ENCODE measurements at places on chromosomes 1 and 21.

- no peak for DNase-seq
Measured at GRCh38 chr1:3955196-3955772, 55.2 kb upstream of the C1orf174 start.

GRCh38 chr1:219085082-219085481, 88.6 kb upstream of the LYPLAL1 start:
- DNase-seq: no peak

DNA sequence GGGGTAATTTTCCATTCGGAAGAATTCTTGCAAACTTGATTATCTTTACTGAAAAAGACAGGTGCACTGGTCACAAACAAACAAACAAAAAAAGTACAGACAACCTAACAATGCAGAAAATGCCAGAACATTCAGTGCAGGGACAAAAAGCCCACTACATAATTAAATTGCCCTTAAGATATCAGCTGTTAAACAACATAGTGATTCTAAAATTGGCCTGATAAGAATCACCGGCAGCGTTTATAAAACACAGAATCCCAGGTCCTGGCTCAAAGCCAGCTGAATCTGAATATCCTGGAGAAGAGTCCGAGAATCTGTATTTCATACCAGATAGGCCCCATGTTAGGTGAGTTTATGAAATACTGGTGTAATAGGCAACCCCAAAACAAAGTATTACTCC, 6.1 kb downstream of the PLPP3 start:
- DNase-seq: no peak

- DNase-seq: no peak
Measured at GRCh38 chr1:67733681-67734322, 48.8 kb downstream of the GADD45A start.

DNA sequence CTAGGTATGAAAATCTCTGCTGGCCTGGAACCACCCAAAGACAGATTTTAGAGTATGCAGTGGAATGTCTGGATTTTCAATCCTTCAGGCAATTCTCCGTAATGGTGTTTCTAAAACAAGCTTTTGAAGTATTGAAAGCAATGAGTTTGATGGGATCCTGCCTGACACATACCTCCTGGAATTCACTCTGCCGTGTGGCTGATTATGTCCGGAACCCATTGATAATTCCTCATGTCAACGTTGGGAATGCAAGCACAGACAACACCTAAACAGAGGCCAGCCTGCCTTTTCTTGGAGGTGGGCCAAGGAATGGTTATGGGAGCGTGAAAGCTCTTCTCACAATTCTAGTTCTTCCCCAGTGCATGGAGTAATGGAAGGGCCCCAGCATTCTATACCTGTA, 168.9 kb upstream of the HMCN1 start:
- no peak for DNase-seq

DNA sequence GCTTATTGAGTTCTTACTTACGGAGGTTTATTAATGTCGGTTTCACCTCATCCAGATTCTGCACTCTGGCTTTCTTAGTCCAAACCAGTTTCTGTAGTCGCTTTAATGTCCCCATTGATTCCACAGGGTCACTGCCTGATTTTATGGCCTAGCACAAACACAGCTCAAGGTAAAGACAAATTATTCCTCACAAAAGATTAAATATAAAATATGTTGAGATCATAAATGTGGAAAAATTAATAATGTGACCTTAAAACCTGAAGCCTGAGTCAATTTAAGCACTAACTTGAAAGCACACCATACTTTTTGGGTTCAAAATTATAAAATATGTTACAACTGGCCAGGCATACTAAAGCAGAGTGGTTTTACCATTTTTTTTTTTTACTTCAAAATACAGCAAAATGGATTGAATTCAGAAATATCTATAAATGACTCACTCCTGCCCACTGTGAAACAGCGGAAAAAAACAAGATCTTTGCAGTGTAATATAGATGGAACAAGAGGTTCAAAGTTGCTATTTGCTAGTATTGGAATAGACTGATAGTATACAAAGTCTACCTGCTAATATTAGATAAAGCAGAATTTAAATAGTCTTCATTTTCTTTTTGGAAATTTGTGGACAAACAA, 37.6 kb upstream of the SAMSN1 start:
- DNase-seq: no peak

DNA sequence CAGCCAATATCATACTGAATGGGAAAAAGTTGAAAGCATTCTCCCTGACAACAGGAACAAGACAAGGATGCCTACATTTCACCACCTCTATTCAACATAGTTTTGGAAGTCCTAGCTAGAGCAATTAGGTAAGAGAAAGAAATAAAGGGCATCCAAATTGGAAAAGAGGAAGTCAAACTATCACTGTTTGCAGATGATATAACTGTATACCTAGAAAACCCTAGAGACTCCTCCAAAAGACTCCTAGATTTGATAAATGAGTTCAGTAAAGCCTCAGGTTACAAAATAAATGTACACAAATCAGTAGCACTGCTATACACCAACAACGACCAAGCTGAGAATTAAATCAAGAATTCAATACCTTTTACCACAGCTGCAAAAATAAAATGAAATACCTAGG, 171.3 kb upstream of the HP1BP3 start:
- DNase-seq: no peak

GRCh38 chr1:11373895-11374747, 101.1 kb downstream of the UBIAD1 start:
- no peak for DNase-seq

DNA sequence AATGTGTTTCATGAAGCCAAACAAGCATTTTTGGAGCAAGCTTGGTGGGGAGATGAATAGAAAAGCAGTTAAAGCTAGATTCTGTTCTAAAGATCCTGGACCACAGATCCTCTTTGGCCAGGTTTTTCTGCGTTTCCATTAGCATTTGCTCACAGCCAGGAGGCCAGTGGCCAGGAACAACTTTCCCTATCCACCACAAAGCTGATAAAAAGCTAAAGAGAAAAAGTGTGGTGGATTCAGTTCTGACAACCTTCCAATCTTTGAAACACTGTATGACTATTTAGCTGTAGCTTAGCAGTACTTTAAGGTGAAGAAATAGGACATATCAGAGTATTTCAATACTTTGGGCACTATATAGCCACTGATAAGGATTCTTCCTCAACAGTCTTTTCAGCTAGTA, 3.0 kb upstream of the NEK7 start:
- DNase-seq: no peak

- no peak for DNase-seq
Measured at GRCh38 chr1:31248276-31248675, 8.6 kb upstream of the NKAIN1 start.

- peak; percentile 40 for DNase-seq
Measured at GRCh38 chr21:43361493-43362296, 65.2 kb downstream of the SIK1 start.

DNA sequence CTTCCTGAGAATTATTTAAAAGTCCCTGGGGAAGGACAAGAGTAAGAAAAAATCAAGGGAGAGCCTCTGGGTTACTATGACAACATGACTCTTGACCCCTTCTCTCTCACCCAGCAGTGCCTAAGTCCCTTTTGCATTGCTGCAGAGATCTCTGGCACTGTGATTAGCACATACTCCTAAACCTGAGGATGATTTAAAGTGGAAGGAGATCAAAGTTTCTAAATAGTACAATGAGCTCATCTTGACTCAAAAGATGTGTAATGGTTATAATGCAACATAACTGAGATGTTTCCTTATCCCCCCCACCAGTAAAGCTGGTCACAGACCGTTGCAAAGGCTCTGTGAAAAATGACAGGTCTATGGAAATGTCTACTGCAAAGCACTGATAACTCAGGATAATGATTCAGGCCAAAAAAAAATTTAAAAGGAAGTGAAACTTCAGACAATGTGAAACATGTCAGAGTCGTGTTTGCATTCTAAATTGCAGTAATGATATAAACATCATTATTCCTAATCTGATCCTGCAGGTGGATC, 519.2 kb downstream of the KIF26B start:
- no peak for DNase-seq

DNA sequence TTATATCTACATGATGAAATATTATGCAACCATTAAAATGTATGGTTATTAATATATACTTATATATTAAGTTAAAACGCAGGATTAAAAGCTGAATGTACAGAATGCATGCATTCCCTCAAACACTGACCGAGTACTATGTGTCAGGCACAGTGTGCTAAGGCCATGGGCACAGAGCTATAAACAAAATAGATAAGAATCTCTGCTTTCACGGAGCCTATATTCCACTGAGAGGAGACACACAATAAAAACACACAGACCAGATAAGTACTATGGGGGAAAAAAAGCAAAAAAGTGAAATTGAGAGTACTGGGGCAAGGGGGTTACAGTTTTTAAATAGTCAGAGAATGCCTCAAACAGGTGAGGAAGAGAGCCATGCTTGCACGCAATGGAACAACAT, 62.7 kb downstream of the GPATCH2 start:
- no peak for DNase-seq

GRCh38 chr1:232443372-232443771, 186.6 kb downstream of the SIPA1L2 start:
- DNase-seq: no peak

GRCh38 chr1:69947837-69948236, 257.5 kb downstream of the LRRC40 start:
- no peak for DNase-seq

DNA sequence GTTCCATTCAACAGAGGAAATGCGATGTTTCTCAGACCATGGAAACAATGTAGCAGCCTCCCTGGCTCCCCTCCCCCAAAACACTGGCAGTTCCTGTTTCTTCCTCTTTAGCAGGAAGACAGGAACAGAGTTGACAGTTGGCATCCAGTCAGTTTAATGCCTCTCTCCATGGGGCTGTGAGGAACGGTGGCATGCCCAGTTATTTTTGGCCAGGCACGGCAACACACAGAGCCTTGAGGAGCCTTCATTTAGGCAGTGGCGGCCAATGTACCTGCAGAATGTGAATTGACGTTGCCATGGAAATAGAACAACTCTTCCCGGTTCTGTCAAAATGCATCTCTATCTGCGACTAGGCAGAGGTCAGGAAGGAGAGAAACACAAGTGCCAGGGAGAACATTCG, 330.6 kb downstream of the DSCAM start:
- no peak for DNase-seq

DNA sequence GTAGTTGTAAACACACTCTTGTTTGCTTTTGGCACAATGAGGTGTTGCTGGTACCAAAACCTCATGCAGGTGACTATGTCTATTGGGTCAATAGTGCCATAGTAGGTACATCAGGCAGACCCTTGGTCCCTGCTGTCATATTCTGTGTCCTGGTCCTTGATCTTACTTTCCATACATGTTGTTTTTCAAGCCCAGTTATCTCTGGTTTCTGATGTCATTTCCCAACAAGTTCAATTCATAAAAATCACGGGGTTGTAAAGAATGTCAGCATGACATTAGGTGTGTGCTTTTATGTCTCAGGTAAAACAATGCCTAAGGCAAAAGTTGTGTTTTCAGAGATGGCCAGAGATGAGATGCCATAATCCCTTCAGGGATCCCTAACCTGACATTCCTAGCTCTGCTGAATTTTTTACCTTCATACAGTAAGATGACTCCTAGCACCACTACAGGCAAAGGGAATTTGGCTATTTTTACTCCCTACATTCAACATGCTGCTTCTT, 390.3 kb upstream of the PKN2 start:
- DNase-seq: no peak

DNA sequence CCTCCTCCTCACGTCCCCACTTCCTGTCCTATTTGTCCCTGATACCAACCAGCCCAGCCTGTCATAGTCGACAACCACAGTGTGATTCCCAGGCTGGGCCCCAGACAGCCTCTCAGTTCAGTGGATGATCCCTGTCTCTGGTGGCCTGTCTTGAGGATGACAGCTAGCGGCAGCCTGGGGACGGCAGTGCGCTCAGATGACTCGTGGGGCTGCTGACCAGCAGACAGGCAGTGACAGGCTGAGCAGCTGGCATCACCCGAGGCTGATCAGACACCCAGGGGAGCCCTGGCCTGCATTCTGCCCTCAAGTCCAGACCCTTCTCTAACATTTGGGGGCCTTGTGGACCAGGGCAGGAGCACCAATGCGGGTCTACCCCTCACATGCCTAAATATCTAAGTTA, 21.0 kb downstream of the NKAIN1 start:
- no peak for DNase-seq

DNA sequence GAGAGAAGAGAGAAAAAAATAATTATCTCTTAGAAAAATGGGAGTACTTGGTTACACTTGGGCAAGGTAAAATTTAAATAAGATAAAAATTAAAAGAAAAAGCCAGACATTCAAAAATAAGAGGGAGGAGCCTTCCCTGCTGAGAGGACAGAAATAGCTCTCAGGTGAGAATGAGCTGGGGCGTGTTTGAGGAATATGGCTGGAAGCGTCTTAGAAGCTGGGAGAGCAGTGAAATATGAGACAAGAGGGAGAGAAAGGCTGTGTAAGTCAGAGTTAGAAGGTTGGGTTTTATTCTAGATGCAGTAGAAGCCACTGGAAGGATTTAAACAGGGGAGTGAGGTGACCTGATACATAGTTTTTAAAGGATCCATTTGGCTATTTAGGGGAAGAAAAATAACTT, 154.2 kb upstream of the L1TD1 start:
- DNase-seq: no peak

GRCh38 chr1:84573481-84573966, 716 bp downstream of the CTBS start:
- DNase-seq: no peak

GRCh38 chr21:42315296-42315891, at the start of gene TFF3:
TFF3 (minus strand) TSS chr21:42315409; CDS start chr21:42315374, 35 bp downstream.
- DNase-seq: no peak

DNA sequence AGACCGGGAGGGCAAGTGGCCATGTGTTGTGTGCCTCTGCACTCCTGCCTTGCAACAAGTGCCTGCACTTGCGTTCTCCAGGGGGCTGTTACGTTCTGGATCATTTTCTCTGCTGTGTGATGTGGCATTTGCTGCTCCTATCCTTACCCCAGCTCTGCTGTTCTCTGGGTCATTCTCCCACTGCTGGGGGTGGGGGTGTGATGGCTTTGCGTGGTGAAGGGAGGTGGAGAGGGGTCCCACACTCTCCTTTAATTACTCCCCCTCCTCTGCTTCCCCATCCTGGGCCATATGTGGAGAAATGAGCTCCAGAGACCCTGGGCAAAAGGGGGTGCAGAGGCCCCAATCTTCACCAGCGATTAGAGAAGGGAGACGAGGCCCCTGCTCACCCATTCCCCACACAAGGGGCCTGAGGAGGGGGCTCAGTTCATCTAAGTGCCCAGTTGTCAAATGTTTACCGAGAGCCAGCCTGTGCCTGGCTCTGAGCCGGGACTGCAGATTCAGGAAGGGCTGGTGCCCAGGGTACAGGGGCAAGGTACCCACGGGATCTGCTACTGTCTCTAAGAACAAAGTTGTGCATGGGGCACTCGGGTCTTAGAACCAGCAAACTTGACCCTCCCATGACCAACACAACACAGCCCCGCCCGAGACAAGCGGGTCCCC, 355.4 kb downstream of the PTPRU start:
- DNase-seq: no peak

DNA sequence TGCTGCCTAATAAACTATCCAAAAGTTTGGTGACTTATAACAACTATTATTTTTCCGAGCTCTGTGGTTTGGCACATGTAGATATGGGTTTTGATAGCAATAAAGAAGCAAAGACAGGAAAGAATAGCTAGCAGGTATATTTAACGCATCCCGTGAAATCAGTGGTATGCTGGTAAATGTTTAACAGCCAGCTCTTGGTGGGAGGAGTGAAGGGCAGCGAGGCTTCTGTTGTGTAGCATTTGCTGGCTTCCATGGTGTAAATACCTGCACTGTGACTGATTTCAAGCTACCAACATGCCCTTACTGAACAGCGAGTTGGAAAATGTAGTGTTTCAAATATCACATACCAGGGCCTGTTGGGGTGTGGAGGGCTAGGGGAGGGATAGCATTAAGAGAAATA, 291.0 kb downstream of the PRDM2 start:
- DNase-seq: no peak

Measured in T follicular helper cell (primary cell).